ENCODE measurements at places on chromosomes 12 and 14.

GRCh38 chr12:105053116-105053572, 31.1 kb downstream of the ALDH1L2 start:
- DNase-seq: peak; percentile 29

DNA sequence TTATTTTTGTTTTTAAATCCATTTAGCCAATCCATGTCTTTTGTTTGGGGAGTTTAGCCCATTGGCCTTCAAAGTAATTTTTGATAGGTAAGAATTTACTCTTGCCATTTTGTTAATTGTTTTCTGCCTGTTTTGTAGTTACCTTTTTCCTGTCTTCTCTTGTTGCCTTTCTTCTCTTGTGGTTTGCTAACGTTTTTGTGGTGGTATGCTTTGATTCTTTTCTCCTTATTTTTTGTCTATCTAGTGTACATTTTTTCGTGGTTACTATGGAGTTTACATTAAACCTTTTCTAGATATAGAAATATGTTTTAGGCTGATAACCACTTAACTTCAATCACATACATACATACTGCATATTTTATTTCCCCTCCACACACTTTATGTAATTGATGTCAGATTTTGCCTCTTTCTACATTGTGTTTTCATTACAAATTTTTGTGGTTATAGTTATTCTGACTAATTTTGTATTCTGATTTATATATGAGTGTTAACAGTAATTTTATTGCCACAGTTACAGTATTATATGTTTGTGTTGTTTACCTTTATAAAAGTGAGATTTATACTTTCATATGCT, 19.2 kb upstream of the PPP1R12A start:
- DNase-seq: no peak

DNA sequence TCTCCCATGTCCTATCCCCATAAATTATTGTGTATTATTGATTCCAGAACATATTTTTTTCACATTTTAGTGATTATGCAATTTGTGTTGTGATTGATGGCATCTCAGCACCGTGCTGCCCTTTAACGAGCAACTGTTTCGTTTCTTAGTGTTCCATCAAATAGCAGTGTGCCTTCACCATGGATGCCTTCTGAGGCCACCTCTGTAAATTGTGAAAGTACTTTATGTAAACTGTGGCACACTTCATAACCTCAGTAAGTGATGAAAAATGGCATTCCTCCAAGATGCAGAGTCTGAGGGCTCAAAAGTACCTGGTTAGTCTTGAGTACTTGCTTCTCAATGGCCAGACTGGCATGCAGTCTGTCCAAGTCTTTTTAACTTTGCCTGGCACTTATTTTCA, 8.2 kb downstream of the CHST11 start:
- no peak for DNase-seq

- no peak for DNase-seq
These were observed 40.4 kb downstream of the TSPAN9 start for GRCh38 chr12:3117591-3118015.

DNA sequence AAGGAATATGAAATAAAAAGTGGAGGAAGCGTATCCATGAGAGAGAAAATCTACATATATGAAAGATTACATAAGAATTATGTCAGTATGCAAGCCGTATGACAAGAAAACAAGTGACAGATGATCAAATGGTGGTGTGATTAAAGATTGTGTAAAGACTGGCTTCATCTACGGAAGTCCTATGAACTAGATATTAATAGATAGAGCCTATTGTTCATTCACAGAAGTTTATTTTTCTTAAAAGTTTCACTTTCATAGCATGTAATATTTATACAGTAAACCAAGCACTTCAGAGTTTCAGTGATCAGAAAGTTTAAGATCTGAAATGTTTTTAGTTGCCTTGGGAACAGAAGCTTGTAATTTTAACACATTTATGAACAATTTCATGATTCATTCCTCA, 84.5 kb downstream of the VRK1 start:
- DNase-seq: no peak

All from thoracic aorta (tissue), 2 donors.